Suppressor macrophage treated with lipopolysaccharide for 1 hour (primary cell): ENCODE measurements at places on chromosomes 6 and 20.

DNA sequence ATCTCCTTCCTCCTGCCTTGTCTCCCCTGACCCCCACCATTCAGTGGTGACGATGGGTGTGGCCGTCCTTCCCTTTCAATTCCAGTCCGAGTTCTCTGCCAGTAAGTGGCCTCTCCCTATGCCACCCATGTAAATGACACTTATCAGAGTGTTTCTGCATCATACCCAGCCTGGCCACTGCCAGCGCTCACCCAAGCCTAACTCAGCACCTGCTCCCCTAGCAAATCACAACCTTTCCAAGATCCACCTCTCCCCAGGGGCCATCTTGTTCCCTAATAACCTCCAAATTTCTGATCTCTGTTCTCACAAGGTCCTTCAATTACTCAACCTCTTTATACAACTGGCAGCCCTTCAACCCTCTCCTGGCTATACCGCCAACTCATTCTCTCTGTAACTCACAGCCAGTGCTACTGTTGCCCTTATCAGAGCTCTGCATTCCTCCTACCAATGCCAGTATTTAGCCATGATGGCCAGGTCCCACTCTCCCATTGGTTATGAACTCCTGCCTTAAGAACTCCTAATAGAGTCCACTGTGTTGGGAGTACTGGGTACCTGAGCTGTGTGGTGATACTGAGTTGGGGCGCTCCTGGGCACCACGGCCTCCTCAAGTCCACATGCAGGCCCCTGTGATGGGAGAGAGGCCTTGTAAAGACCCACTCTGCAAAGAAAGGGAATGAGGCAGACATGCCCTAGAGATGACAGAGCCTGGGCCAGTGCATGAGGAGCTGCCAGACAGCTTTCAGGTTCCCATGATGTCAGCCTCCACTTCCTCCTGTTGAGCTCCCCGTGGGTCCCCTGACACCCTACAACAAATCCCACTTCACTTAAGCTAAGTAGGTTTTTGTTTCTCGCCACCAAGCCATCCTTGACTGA is 187.4 kb upstream of the RREB1 start:
- no peak for DNase-seq

GRCh38 chr20:37878835-37879599 is 23.9 kb upstream of the VSTM2L start:
- DNase-seq: peak; percentile 3

GRCh38 chr6:169269180-169270076 is 15.8 kb upstream of the THBS2 start:
- peak; percentile 67 for DNase-seq

DNA sequence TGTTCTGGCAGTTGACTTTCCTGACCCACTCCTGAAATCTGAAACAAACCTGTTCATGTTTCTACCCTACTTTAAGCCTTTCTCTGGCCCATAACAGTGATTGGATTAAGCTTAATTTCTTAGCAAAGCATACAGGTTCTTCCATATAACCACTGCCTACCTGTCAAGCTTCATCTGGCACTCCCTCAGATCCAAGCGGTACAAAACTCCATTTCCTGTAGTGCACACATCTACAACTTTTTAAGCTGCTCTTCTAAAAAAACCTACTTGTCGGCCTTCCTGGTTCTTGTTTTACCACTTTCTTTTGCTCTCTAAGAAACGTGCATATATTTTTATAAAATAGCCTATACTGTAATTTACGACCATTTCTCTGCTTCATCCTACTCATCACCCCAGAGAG is 916 bp upstream of the PPP1R11 start:
- no peak for DNase-seq
